ENCODE measurements at places on chromosomes 7 and 10. TPM values are rescaled to one million over a fixed set of nuclear protein-coding genes. Genes with fewer than 3 reads are reported as not detected.

UTF1 gene
- total RNA-seq: not detected

LGI1 gene
- total RNA-seq: not detected

MMD2 gene
- total RNA-seq: not detected

AOAH gene
- total RNA-seq: not detected

KIAA1217 gene
- total RNA-seq: 2.3 TPM

SEMA3C gene
- total RNA-seq: 195 TPM

THNSL1 gene
- total RNA-seq: 5.0 TPM

RHOBTB1 gene
- total RNA-seq: 22.6 TPM

CPA2 gene
- total RNA-seq: not detected

METTL27 gene
- 9.9 TPM for total RNA-seq

SLC16A12 gene
- 0.56 TPM for total RNA-seq

NAT16 gene
- not detected for total RNA-seq

KCNIP2 gene
- 2.0 TPM for total RNA-seq

TCTN3 gene
- 38.9 TPM for total RNA-seq

CFAP43 gene
- total RNA-seq: under 0.01 TPM

ELN gene
- 6.9 TPM for total RNA-seq

MYO1G gene
- total RNA-seq: under 0.01 TPM

RNF32 gene
- 0.77 TPM for total RNA-seq

IL2RA gene
- not detected for total RNA-seq

HTRA1 gene
- 232 TPM for total RNA-seq

UBE3C gene
- 98.4 TPM for total RNA-seq

NODAL gene
- not detected for total RNA-seq

LRMDA gene
- 0.38 TPM for total RNA-seq

EPHB6 gene
- 11.5 TPM for total RNA-seq

ATP6V0E2 gene
- total RNA-seq: 19.4 TPM

NME8 gene
- not detected for total RNA-seq

PON3 gene
- total RNA-seq: under 0.01 TPM

PPP1R17 gene
- total RNA-seq: not detected

HECW1 gene
- not detected for total RNA-seq

RBP4 gene
- not detected for total RNA-seq

CYP26C1 gene
- total RNA-seq: under 0.01 TPM

SLC39A12 gene
- total RNA-seq: not detected

SLC13A1 gene
- total RNA-seq: not detected

ADK gene
- 29.6 TPM for total RNA-seq

CPA1 gene
- not detected for total RNA-seq

GLRX3 gene
- total RNA-seq: 86.8 TPM

ZNF804B gene
- not detected for total RNA-seq

PILRA gene
- under 0.01 TPM for total RNA-seq

DDC gene
- not detected for total RNA-seq

PANK1 gene
- 6.7 TPM for total RNA-seq

DGKI gene
- total RNA-seq: 22.3 TPM

PRR15 gene
- total RNA-seq: 3.7 TPM

LRRD1 gene
- under 0.01 TPM for total RNA-seq

SPDYE11 gene
- total RNA-seq: not detected

WDR37 gene
- total RNA-seq: 10.4 TPM

GPR141 gene
- total RNA-seq: not detected
